Endodermal cell (in vitro differentiated cells): ENCODE measurements at places on chromosomes 16 and 17. TPM values are rescaled to one million over a fixed set of nuclear protein-coding genes. Genes with fewer than 3 reads are reported as not detected.

The PDILT gene
- total RNA-seq: not detected in 2 replicates

The KRT36 gene
- total RNA-seq: not detected in 3 replicates

The CRYBA1 gene
- not detected in 3 replicates for total RNA-seq

The C16orf92 gene
- not detected in 3 replicates for total RNA-seq

The CLDN7 gene
- total RNA-seq: 149 and 150 TPM in 2 replicates

The OR1F1 gene
- total RNA-seq: 0.25 and 0.29 TPM in 2 replicates

The SYT17 gene
- total RNA-seq: 10.4 and 11.2 TPM in 2 replicates

The SDR42E2 gene
- not detected in 2 replicates for total RNA-seq

- no peak overlapping the region for H3K4me3 ChIP-seq
- H3K4me1 ChIP-seq: no peaks in the 10 kb centered on the region
- no peaks in the 10 kb centered on the region for H3K36me3 ChIP-seq
- no peak overlapping the region for H3K27ac ChIP-seq
Measured at GRCh38 chr16:72043539-72043938, 10.8 kb upstream of the HP start.

- no peak overlapping the region for H3K4me3 ChIP-seq
- H3K36me3 ChIP-seq: peaks cover 22% of the 10 kb centered on the region
- no peaks in the 10 kb centered on the region for H3K27me3 ChIP-seq
- H3K27ac ChIP-seq: no peak overlapping the region
- no peaks in the 10 kb centered on the region for H3K4me1 ChIP-seq
- DNase-seq: no peak
Measured at GRCh38 chr16:57993438-57993837, 7.0 kb downstream of the ZNF319 start.

- H3K27me3 ChIP-seq: no peaks in the 10 kb centered on the region
- no peak overlapping the region for H3K27ac ChIP-seq
- no peak for DNase-seq
- H3K36me3 ChIP-seq: no peaks in the 10 kb centered on the region
- H3K4me3 ChIP-seq: no peak overlapping the region
- peaks cover 4% of the 10 kb centered on the region for H3K4me1 ChIP-seq
Measured at GRCh38 chr16:48617711-48618148, 7.8 kb upstream of the N4BP1 start.

- H3K4me3 ChIP-seq: no peak overlapping the region
- H3K27me3 ChIP-seq: peaks cover 10% of the 10 kb centered on the region
- no peak overlapping the region for H3K27ac ChIP-seq
- no peak for DNase-seq
Measured at GRCh38 chr16:7124242-7124641, 208.4 kb upstream of the RBFOX1 start.

DNA sequence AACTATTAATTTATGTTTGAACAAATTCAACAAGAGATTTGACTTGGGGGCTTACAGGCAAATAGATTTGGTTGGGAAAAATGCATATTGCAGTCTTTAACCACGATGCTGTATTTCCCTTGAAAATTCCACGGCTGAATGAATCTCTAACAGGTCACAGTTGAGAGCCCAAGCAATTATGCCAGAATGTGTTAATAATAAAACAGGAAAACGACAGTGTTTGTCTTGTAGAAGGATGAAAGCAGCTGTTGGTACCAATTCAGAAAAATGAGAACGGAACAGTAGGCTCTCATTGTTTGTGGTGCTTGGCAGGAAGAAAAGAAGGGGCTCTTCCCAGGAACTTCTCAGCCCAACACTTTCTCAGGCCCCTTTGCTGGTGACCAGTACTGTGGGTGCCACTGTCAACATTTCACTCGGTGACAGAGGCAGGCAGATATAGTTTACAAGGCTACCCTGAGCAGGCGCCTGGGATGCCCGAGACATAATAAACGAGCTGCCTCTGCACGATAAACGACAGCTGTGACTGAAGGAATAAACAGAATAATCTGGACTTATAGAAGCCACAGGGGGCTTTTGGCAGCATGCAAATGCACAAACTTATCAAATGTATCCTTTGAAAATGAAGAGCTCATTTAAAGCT is 387.1 kb downstream of the HS3ST4 start:
- H3K4me1 ChIP-seq: no peaks in the 10 kb centered on the region
- peak overlapping the region; percentile 83 for H3K27ac ChIP-seq
- H3K27me3 ChIP-seq: no peaks in the 10 kb centered on the region
- H3K4me3 ChIP-seq: no peak overlapping the region
- DNase-seq: no peak

DNA sequence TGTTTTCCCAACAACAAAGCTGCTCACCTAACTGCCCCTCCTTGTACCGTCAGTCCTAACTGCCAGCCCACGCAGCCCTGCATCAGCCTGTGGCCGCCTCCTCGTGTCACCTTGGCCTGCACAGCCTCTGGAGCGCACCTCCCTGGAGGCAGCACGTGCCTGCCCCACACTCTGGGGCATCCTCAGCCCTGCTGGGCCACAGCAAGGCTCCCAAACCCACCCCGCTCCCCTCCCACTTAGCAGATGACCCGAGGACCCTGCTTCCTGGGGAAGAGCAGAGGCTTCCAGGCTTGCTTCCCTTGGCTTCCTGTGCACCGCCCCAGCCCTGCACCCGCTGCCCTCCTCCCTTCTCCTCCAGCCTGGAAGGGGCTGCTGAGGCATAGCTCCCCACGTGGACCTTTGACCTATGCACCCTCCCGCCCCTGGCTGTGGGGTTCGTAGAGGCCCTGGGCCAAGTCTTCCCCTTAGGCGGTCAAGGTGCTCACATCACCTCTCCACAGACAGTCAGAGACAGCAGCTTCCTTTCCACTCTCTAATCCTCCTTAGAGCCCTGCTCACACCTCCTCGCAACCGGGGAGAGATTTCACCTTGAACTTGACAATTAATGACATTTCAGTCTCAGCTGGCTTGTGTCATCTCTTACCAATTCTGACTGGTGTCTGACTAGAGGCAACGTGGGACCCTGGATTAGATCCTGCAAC is 115.0 kb downstream of the MGAT5B start:
- no peaks in the 10 kb centered on the region for H3K4me1 ChIP-seq
- H3K36me3 ChIP-seq: no peaks in the 10 kb centered on the region
- no peaks in the 10 kb centered on the region for H3K27me3 ChIP-seq
- H3K27ac ChIP-seq: no peak overlapping the region
- H3K4me3 ChIP-seq: no peak overlapping the region

DNA sequence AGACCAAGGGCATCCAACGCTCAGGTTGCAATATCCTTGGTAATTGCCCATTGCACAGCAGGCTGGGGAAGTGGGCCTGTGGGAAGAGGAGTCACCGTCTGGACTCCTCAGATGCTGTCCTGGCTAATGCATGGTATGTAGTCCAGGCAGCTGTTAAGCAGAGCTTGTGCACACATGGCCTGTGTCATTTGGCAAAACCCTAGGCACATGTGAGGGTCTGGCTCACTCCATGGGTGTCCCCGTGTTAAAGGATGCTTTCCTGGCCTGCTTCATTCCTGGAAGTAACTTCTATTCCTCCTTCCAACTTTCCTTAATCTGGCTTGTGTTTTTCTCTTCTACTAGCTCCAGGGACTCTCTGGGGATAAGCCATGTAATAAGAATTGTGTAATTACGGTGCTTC is 378.0 kb upstream of the CA10 start:
- H3K4me3 ChIP-seq: no peak overlapping the region
- DNase-seq: no peak
- H3K27ac ChIP-seq: no peak overlapping the region
- H3K36me3 ChIP-seq: no peaks in the 10 kb centered on the region

DNA sequence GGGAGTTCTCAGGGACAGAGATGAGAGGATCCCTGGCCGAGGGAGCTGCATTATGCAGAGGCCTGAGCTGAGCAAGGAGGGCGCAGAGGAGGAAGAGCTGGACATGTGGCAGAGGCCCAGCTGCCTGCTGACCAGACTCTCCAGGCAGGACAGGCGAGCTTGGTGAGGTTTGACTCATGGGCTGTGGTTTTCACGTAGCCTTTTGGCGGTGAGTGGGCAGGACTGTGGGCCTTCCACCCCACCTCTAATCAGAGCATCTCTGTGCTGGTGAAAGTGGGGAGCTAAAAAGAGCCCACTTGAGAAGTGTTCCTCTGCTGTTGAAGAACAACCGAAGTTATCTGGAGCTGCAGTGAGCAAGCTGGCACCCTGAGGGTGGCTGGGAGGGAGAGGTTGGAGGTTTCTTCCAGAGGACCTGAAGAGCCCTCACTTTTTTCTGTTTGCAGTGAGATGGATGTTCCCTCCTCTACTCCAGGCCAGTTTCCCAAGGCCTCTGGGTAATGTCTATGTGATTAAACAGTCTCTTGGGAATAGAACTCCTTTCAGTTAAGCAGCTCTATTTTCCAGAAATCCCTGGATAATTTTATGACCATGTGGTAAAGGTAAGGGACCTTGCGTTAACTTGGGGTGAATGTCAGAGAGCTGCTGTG is 11.9 kb downstream of the EPN2 start:
- no peak overlapping the region for H3K27ac ChIP-seq
- no peak overlapping the region for H3K4me3 ChIP-seq
- H3K4me1 ChIP-seq: peaks cover 11% of the 10 kb centered on the region
- peaks cover 8% of the 10 kb centered on the region for H3K36me3 ChIP-seq
- DNase-seq: no peak

- no peak overlapping the region for H3K4me3 ChIP-seq
- no peak for DNase-seq
- peaks cover 11% of the 10 kb centered on the region for H3K27me3 ChIP-seq
- no peak overlapping the region for H3K27ac ChIP-seq
Measured at GRCh38 chr16:82067042-82067803, 32.2 kb downstream of the HSD17B2 start.

GRCh38 chr17:82830249-82830661 is 9.6 kb downstream of the ZNF750 start:
- no peak overlapping the region for H3K27ac ChIP-seq
- H3K36me3 ChIP-seq: peaks cover 32% of the 10 kb centered on the region
- no peak overlapping the region for H3K4me3 ChIP-seq
- DNase-seq: no peak

DNA sequence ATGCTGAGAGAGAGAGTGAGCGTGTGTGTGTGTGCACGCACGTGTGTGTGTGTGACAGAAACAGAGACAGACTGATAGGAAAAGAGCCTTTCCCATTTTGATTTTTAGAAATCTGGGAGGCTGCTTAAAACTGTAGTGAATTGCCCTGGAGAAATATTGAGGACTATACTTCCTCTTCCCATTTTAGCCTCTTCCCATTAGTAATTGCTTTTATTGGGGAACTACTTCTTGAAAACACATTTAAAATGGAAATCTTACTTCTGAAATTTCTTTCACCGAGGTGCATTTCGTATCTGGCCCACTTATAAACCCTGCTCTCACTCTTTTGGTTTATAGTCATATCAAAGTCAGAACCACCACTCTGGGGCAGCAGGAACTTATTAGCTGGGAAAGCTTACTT is 47.1 kb downstream of the NUP93 start:
- no peak for DNase-seq

GRCh38 chr17:73533781-73534180 is 110.5 kb downstream of the SDK2 start:
- H3K36me3 ChIP-seq: no peaks in the 10 kb centered on the region
- peak; percentile 77 for DNase-seq
- peaks cover 3% of the 10 kb centered on the region for H3K27me3 ChIP-seq
- no peak overlapping the region for H3K4me3 ChIP-seq
- H3K4me1 ChIP-seq: peaks cover 20% of the 10 kb centered on the region

DNA sequence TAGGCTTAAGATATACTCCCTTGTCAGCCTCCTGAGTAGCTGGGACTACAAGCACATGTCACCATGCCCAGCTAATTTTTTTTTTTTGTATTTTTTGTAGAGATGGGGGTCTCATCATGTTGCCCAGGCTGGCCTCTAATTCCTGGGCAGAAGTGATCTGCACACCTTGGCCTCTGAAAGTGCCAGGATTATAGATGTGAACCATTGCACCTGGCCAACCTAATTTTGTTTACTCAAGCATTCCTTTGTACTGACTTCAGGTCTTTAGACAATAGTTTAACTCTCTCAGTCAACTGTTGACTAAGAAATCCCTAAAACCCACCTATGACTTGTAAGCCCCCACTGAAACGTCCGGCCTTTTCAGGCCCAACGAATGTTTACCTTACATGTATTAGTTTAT is 628.3 kb upstream of the CDH8 start:
- H3K4me3 ChIP-seq: no peak overlapping the region
- H3K27me3 ChIP-seq: no peaks in the 10 kb centered on the region
- H3K27ac ChIP-seq: peak overlapping the region; percentile 47

DNA sequence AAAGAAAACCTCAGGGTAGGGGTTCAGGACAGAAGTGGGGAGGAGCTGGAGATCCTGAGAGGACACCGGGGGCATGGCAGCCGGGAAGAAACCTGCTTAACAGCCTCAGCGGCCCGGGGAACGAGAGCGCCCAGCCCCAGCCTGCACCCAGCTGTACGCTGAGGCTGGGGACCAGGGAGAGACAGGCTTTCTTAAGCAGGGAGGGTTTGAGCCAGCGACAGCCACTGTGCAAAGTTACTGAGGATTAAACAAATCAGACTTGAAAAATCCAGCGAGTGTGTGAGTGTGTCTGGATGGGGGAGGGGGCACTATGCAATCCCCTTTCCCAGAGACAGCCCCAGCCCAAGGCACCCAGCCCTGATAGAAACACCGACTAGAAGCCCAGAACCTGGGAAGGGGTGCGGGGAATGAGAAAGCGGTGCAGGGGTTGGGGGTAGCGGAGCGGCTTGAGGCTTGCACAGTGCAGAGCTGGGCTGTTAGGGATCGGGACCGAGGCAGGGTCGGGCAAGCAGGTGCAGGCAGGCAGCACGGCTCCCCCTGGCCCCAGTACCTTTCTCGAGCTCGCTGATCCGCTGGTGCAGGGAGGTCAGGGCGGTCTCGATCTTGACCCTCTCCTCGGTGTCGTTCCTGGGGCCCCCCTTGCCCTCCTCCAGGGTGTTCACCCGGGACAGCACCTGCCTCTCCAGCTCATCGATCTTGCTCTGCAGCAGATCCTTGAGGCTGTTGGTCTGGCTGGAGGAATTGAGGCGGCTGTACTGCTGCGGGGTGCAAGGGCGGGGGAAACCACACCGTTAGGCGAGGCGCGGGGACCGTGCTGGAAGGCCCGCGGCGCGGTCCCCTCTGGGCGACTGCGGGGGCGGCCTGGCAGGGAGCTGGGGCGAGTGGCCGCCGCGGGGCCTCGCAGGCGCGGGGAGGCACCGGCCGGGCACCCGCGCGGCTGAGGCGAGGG is 1.2 kb downstream of the NPTX1 start:
- peaks cover 99% of the 10 kb centered on the region for H3K27me3 ChIP-seq
- no peaks in the 10 kb centered on the region for H3K36me3 ChIP-seq
- peaks cover 8% of the 10 kb centered on the region for H3K4me1 ChIP-seq
- DNase-seq: peak; percentile 80
- no peak overlapping the region for H3K27ac ChIP-seq
- H3K4me3 ChIP-seq: no peak overlapping the region

GRCh38 chr17:33674685-33675084 is 381.6 kb upstream of the ASIC2 start:
- no peaks in the 10 kb centered on the region for H3K4me1 ChIP-seq
- no peaks in the 10 kb centered on the region for H3K36me3 ChIP-seq
- H3K27me3 ChIP-seq: peaks cover 5% of the 10 kb centered on the region
- no peak overlapping the region for H3K4me3 ChIP-seq

GRCh38 chr17:17716837-17717523 is 35.7 kb downstream of the RAI1 start:
- H3K4me1 ChIP-seq: peaks cover 6% of the 10 kb centered on the region
- peaks cover 43% of the 10 kb centered on the region for H3K27me3 ChIP-seq
- no peak overlapping the region for H3K27ac ChIP-seq
- no peaks in the 10 kb centered on the region for H3K36me3 ChIP-seq
- DNase-seq: no peak
- no peak overlapping the region for H3K4me3 ChIP-seq

GRCh38 chr17:51359055-51359454 is 98.7 kb downstream of the UTP18 start:
- H3K4me3 ChIP-seq: no peak overlapping the region
- H3K36me3 ChIP-seq: no peaks in the 10 kb centered on the region
- H3K27ac ChIP-seq: no peak overlapping the region
